Calu3 (cell line): ENCODE measurements at places on chromosomes 5 and 9. TPM values are rescaled to one million over a fixed set of nuclear protein-coding genes. Genes with fewer than 3 reads are reported as not detected.

GRCh38 chr9:22446589-22446949 lies at the start of gene DMRTA1:
Gene DMRTA1, plus strand, starts transcription at chr9:22446824. Its CDS starts 242 bp downstream, at chr9:22447066.
- peak; percentile 84 for DNase-seq

DNA sequence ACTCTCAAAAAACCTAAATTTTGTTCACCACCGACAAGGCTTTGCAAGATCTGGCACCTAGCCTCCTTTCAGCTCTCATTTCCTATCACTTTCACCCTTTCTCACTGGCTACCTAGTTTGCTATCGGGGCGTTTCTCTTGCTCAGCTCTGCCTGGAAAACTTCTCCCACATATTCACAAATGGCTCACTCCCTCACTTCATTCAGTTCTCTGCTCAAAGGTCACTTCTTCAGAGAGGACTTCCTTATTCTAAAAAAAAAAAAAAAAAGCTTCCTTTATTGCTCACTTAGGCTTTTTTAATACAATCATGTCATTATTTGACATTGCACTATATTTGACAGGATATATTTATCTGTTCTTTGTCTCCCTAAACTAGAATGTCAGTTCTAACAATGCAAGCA lies 2.1 kb upstream of the SLC25A46 start:
- no peak for DNase-seq

DNA sequence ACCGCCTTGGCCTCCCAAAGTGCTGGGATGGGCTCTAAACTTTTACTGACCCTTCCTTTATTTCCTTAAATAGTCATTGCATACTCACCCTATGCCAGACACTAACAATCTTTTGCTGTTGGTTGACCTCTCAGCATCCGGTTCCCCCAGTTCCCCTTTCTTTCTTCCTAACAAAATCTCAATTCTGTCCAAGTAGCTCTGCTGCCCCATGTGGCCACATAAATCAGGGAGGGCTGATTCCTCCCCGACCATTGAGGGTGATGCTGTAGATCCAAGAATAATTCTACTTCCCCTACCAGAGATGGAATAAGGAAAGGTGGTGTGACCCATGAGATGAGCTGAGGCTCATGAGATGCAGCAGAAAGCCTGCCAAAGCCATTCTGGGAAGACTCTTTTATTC lies 315.3 kb upstream of the MSX2 start:
- DNase-seq: peak; percentile 27

- no peak for DNase-seq
Observed at GRCh38 chr5:83337453-83338035, 134.0 kb upstream of the VCAN start.

GRCh38 chr9:134971196-134971595 lies 53.5 kb upstream of the FCN1 start:
- DNase-seq: no peak

- DNase-seq: no peak
Observed at GRCh38 chr9:8332331-8332650, 532.7 kb upstream of the DMAC1 start.

- DNase-seq: peak; percentile 72
Observed at GRCh38 chr5:78574731-78575161, 73.8 kb downstream of the LHFPL2 start.

DNA sequence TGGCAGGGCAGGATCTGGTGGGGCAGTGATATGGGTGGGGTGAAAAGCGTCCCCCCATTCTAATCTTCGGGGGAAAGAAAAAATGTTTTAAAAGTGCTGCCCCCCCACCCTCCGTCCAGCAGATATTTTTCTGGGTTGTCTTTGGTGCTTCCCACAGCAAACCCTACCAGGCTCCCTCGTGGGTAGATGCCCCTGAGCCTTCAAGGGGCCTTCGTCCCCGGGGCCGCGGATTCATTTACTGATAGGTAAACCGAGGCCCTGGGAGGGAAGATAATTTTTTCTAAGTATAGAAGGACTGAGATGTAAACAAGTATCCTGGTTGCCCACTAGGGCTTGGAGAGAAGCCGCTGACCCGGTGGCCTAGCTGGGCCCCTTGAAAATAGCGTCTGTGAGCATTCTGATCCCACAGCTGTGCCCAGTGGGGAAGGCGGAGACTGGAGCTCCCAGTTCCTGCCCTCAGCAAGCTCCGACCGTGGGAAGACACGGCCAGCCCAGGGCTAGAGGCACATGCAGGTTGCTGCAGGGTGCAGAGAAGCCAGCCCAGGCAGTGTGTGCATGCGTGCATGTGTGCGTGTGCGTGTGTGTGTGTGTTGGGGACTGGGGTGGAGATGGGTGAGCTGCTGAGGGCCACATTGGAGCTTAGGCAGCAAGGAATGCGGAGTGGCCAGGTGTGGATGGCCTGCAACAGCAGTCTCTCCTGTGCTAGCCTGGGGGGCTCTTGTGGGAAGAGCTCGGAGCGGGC lies 6.0 kb upstream of the RXRA start:
- no peak for DNase-seq

- peak; percentile 46 for DNase-seq
Observed at GRCh38 chr5:88889189-88890069, 6.4 kb upstream of the MEF2C start.

DNA sequence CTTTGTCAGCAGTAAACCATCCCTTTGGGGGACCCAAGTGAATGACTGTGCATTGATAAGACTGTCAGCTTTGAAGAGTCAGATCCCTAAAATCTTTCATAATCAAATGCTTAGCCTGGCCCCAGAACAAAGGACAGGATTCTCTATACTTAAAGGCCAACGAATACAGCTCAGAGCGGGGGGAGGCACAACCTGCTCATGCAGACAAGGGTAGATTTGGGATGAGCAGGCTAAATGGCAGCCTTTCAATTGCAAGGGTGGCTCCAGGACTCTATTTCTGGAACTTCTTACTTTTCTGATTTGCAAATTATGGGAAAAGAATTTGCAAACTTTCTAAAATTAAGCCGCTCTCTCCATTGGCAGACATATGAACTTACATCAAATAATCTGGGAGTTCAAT lies 66.4 kb downstream of the ELL2 start:
- DNase-seq: no peak

- peak; percentile 63 for DNase-seq
Observed at GRCh38 chr5:32312197-32312594, 543 bp downstream of the MTMR12 start.

GRCh38 chr9:38103340-38103739 lies 34.3 kb upstream of the SHB start:
- no peak for DNase-seq

DNA sequence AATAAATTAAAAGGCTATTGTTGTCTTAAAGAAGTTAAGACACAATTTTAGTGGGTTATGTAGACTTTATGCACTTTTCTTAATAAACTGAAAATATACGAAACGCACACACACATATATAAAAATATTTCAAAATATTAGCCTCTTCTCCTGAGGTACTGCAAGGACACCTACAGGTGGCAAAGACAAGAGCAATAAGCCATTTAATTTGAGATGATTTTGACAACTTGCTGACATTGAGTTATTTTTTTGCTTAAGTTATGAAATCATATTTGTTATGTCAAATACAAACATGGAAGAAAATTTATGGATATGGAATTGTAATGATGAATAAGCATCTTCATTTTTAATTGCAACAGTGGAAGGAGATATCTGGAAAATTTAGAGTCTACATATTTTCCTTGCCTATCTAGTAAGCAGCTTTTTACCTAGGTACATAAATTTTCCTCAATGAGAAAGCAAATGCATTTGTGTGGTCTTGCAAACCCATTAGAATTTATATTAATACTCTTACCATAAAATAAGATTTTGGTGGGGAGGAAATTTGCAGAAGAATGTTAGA lies 301.6 kb downstream of the ISL1 start:
- DNase-seq: no peak

DNA sequence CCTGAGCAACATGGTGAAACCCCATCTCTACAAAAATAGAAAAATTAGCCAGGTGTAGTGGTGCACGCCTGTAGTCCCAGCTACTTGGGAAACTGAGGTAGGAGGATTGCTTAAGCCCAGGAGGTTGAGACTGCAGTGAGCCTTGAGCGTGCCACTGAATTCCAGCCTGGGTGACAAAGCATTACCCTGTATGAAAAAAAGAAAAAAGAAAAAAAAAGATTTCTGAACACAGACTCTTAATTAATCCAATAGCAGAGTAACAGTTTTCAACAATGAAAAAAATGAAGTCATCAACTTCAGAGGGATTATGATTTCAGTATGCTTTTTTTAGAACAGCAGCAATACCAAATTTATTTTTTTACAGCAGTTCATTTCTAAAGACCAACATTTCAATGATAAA lies 118.8 kb upstream of the TNPO1 start:
- DNase-seq: no peak

DNA sequence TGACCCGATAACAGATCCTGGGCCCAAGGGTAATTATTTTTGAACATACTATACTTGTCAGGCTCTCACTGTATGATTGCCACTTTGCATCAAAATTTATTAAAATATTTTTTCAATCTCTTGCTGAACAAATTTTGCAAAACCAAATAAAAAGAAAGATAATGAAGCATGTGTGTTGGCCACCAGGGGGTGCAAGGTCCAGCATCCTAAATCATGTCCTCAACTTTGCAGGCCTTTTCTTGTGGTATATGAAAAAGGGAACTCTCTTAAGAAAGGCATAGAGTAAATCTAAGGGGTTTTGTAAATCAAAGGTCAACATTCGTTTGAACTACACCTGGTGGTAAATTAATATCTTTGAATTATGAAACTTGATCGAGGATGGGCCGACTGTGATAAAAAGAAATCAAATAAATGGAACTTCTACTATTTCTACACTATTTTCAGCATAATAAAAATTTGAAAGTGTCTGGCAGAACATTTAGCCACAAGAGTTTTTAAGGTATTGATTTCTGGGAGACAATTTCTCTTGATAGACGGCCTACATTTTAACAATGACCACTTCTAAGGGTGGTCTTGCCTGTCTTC lies 676.5 kb downstream of the DMRTA1 start:
- DNase-seq: peak; percentile 31

DNA sequence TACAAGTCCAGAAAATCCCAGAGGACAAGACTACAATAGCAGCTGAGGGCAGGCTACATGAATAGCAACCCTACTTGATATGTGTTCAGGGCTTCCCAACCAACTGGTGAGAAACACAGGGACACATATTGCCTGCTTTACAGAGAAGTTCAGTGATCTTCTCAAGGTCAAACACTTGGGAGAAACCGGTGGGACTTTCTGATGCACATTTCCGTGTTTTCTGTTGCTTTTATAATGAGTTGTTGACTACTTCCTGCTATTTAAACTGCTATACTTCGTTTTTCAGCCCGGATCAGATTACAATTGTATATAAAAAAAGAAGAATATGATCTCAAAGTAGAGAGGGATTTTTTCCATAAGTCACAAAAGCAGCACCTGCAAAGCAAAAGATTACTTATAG lies 175.1 kb downstream of the SNX18 start:
- no peak for DNase-seq

DNA sequence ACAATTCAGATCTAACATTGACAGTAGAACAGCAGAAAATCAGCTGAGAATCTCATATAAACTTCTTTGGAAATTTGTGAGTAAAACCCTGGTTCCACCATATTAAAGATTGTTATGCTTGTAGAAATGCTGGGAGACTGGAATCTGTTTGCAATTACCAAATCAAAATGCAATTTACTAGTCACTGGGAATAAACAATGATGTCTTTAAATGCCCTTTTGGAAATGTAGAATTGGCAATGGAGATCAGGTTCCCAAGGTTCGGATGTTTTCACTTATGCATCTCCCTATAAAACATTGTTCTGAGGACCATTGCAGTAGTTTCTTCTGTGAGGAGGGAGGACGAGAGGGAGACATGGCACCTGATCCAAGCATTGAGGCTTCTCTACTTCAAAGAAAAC lies 384.4 kb downstream of the TMEM167A start:
- no peak for DNase-seq

GRCh38 chr9:8734760-8735159 lies 935.2 kb upstream of the DMAC1 start:
- no peak for DNase-seq

DNA sequence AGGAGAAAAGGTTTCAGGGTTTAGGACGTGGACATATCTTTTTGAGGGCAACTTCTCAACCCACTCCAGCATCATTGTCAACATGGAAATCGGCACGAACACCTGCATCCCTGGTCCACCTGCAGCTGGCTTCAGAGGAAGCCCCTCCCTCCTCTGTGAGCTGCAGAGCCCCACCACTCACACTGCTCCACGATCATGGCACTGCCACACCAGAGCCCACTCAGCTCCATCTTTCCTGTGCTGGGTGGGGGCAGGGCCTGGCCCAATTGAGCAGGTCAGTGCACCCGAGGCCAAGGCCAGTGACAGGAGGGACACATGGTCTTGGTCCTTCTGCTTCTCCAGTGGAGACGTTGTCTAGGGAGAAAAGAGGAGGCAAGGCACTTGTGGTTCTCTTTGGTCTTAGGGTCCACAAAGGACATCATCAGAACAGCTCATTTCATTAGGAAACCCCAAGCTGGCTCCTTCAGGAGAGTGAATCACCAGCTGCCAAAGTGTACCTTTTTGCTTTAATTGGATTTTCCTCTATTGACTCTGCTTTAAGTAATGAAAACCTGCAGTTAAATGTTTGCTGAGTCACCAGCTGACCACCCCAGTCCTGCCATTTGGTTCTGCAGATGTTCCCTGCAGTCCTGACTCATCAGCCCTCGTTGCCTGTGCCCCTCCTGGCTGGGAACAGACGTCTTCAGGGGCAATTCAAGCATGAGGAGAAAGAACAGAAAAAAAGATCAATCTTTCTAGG lies 56.2 kb downstream of the UBE2QL1 start:
- DNase-seq: no peak

- no peak for DNase-seq
Observed at GRCh38 chr9:7293091-7293490, 506.5 kb downstream of the DMAC1 start.

- DNase-seq: no peak
Observed at GRCh38 chr5:89190515-89191265, 307.7 kb upstream of the MEF2C start.

GRCh38 chr5:38032149-38032548 lies 192.3 kb upstream of the GDNF start:
- no peak for DNase-seq

GRCh38 chr9:137749511-137749910 lies 128.1 kb upstream of the CACNA1B start:
- no peak for DNase-seq

GRCh38 chr5:111562561-111562960 lies 50.2 kb upstream of the STARD4 start:
- no peak for DNase-seq

GRCh38 chr9:79623799-79624721 lies 52.3 kb downstream of the TLE4 start:
- DNase-seq: no peak

The PCDHA3 gene
- 0.10 and 0.31 TPM in 2 replicates for total RNA-seq

The FGD3 gene
- total RNA-seq: 3.1 and 4.5 TPM in 2 replicates

The PPIC gene
- total RNA-seq: 43.5 and 43.9 TPM in 2 replicates

The MARVELD2 gene
- 40.9 and 46.0 TPM in 2 replicates for total RNA-seq

The SMIM27 gene
- total RNA-seq: 4.1 and 4.4 TPM in 2 replicates

The MEF2C gene
- total RNA-seq: 6.1 and 6.5 TPM in 2 replicates

The RMRP gene
- 8,471 and 11,520 TPM in 2 replicates for total RNA-seq

The PCDH1 gene
- 146 and 167 TPM in 2 replicates for total RNA-seq

The CNTNAP3B gene
- 24.8 and 35.5 TPM in 2 replicates for total RNA-seq

The ZBTB34 gene
- 6.7 TPM in 2 replicates for total RNA-seq

The CYLC2 gene
- not detected in 2 replicates for total RNA-seq

The CTSV gene
- 21.4 and 23.3 TPM in 2 replicates for total RNA-seq

The ITGA2 gene
- total RNA-seq: 91.9 and 101 TPM in 2 replicates
